NCI-H2107 (cell line): ENCODE measurements at places on chromosomes 1 and 21.

GRCh38 chr1:67690411-67690810 lies 5.4 kb downstream of the GADD45A start:
- no peak for DNase-seq

- no peak for DNase-seq
Measured at GRCh38 chr21:15001113-15001512, 63.7 kb downstream of the NRIP1 start.

GRCh38 chr1:173866413-173867115 lies 1.2 kb downstream of the GAS5 start:
- DNase-seq: no peak

DNA sequence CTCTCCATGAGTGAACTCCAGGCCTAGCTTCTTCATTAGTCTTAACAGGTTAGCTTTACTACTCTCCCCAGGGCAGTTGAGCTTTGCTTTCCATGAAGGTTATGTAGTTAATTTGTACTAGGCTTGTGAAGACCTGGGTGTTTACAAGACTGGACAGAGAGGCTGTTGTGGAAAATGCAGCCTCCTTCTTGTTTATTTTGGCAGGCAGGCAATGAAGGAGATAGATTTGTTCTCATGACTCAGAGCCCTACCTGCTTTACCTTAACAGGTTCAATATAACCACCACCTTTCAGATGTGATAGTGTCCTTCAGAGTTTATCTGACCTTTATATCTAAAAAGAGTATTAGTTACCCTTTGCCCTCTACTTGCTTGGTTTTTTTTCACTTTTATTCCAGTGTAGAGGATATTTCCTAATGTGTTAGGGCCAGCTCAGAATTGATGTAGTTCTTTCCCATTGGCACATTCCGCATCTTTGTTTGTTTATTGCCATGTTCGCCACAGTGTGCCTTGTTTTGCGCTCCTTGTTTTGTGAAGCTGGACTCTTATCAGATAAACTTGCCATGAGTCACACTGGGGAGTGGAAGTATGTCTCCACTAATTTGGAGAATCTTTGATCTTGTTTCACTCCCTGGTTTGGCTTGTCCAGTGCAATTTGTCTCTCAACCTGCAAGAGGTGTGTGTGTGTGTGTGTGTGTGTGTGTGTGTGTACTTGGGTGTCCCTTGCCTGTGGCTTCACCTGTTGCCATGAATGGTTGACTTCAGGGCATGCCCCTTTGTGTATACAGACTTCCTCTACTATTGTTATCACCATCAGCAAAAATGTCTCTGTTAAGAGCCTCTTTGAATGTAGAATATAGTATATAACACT lies 87.4 kb upstream of the MACF1 start:
- no peak for DNase-seq

DNA sequence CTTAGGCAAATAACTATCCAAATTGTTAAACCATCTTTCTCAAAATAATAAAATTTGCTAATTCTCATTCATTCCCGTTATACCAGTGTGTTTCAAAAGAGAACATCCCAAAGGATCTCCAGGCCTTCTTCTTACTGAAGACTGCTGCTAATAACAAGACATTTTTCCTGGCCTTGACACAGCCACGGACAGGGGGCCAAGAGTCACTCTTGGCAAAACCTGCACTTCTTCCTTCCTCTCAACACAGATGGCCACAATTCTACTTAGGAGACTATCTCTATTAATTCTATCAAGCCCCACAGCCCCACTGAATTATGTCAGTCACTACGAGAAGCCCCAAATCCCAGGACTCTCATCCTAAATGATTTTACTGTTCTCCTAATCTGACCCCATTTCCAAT lies 86.0 kb downstream of the EVI5 start:
- DNase-seq: no peak

- DNase-seq: no peak
Measured at GRCh38 chr1:190373705-190374336, 103.8 kb downstream of the BRINP3 start.

DNA sequence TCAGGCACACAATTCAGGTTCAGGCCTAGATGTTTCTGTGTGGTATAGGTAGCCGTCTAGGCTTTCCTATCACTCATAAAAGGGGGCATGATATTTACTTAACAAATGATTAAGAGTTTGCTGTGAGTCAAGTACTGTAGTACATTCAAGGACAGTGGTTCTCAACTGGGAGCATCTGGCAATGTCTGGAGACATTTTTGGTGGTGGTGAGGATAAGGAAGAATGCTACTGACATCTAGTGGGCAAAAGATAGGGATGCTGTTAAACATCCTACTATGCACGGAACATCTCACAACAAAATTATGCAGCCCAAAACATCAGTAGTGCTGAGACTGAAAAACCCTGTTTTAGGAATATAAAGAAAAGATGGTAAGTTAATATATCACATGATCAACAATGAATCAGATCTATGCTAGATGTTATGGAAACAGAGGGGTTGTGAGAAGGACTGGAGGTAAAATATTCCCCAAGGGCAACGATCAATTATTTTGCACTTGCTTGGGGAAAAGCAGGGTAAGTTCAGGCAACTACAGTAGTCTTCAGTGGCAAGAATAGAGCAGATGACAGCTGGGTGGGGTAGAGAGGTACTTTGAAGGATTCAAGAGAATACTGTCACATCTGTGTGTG lies 4.9 kb downstream of the DNTTIP2 start:
- no peak for DNase-seq

DNA sequence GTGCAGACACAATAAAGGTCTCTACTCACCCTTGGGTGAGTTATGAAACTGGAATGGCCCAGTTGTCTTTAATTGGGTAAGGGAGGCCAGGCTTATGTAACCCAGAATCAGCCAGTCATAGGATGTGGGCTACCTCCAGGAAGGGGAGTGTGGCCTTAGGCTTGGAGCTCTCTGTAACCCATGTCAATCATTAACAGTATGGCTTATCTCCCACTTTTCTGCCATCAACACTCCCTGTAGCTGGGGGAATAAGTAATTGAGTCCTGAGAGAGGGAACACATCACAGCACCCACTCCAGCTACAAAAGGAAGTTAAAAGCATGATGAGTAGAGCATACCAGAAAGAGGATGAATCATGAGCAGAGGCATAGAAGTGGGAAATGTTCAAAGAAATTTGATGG lies 327.0 kb upstream of the DUSP10 start:
- DNase-seq: no peak

GRCh38 chr1:63856924-63857323 lies 83.1 kb downstream of the ROR1 start:
- no peak for DNase-seq

GRCh38 chr1:179807691-179808485 lies 64.8 kb downstream of the FAM163A start:
- no peak for DNase-seq

DNA sequence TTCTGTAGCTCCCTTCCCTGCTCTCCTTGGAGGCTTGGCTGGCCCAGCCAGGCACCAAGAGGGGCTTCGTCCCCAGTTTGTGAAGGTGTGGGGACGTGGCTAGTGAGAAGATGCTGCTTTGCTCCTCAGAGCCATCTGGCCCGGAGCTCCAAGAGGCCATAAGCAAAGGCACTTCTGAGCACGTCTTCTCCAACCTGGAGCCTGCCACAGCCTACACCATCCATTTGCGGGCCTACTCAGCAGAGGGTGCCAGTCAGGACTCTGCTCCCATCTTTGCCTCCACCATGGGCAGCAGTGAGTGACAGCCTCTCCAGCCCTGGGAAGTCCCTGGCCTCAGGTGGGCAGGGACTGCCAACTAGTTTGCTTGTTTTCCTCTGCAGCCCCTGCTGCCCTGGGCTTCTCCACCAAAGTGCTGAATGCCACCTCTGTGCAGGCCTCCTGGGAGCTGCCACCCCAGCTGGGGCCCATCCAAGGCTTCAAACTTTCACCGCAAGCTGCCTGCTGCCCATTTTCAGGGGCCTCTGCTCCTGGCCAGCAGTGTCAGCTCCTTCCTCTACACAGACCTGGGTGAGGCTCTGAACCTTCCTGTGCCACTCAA lies 25.9 kb downstream of the SLC27A3 start:
- no peak for DNase-seq

DNA sequence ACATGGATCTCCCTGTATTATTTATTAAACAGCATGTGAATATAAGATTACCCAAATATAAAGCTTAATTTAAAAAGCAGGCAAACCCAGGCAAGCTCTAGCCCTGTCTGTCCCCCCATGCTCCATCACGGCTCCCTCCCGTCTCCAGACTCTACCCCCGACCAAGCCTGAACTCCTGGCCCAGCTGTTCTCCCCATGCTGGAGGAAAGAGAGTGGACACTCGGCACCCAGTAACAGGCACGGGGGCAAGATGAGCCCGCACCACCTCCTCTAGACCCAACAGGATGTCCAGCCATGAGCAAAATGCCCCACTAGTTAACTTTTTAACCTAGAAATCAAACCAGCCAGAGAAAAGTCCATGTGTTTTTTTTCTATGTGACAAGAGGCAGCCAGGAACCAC lies 19.3 kb downstream of the SLC19A1 start:
- DNase-seq: no peak

- no peak for DNase-seq
Measured at GRCh38 chr1:2824999-2825398, 23.5 kb upstream of the TTC34 start.

- no peak for DNase-seq
Measured at GRCh38 chr1:234768569-234769283, 158.7 kb upstream of the IRF2BP2 start.

DNA sequence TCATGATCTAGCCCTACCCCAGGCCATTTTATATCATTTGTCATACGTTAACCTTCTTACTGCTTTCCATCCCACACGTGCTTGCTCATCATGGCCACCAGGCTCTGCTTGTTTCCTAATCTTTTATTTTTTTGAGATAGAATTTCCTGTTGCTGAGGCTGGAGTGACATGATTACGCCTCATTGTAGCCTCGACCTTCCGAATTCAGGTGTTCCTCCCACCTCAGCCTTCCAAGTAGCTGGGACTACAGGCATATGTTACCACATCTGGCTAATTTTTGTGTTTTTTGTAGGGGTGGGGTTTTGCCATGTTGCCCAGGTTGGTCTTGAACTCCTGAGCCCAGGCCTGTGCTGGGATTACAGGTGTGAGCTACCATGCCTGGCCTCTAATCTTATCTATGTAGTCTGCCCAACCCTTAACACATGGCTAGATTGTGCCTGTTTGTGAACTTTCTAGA lies 3.3 kb downstream of the UAP1 start:
- no peak for DNase-seq

DNA sequence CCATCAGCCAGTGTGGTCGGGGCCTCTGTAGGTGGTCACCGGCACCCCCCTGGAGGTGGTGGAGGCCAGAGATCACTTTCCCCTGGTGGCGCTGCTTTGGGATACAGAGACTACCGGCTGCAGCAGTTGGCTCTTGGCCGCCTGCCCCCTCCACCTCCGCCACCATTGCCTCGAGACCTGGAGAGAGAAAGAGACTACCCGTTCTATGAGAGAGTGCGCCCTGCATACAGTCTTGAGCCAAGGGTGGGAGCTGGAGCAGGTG lies 961 bp downstream of the RBM15 start:
- DNase-seq: no peak

GRCh38 chr1:169060919-169061639 lies 45.4 kb upstream of the ATP1B1 start:
- DNase-seq: no peak

GRCh38 chr1:22447621-22448111 lies 4.0 kb upstream of the ZBTB40 start:
- no peak for DNase-seq

DNA sequence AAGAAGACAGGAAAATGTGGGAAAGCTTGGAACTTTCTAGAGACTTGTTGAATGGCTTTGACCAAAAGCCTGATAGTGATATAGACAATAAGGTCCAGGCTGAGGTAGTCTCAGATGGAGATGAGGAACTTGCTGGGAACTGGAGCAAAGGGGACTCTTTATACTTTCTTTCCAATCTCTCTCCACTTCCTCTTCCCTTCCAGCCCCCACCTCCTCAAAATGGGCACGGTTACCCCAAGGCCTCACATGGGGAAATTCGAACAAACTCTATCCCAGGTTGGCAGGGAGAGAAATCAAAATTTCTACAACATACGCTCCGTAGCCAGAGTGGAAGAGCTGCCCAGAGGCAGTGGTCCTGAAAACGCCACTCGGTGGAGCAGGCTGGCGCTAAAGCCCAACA lies 15.2 kb downstream of the PPT1 start:
- DNase-seq: no peak

DNA sequence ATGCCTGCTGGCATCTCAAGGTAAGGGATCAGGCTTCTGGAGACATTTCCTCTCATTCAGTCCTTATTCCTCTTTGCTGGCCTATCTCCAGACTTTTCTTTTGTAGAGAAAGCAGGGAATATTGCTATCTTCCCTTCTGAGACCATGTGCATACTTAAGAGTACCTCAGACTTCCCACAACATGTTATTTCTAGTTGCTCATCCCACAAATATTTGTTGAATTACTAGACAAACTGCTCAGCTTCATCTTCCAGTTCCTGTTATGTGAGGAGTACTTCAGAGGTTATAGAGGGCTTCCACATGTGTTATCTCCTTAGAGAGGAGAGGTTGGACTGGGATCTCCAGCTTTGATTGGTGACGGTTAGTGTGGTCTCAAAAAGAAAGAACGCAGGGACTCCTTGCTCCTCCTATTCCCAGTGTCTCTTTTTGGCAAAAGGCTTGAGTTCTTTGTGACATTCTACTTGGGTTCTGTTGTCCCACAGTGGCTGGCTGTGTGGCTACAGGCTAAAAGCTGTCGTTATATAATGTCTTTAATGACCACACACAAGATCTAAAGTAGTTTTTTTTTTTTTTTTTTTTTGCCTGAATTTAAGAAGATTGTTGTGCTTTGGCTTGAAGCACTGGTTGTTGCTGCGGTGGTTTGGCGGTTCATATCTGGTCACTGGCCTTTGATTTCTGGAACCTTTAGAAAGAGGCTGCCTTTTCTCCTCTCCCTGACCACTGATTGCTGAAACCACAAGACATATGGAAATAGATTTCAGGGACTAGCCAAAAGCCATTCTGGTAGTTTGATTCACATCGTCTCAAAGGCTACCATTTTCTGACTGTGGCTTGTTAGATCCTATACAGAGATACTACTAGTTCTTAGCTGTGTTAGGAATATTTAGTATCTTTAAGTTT lies 78.7 kb downstream of the FGGY start:
- no peak for DNase-seq

GRCh38 chr1:204684571-204685235 lies 835 bp downstream of the LRRN2 start:
- no peak for DNase-seq

GRCh38 chr1:190663962-190664361 lies 186.3 kb upstream of the BRINP3 start:
- DNase-seq: no peak

DNA sequence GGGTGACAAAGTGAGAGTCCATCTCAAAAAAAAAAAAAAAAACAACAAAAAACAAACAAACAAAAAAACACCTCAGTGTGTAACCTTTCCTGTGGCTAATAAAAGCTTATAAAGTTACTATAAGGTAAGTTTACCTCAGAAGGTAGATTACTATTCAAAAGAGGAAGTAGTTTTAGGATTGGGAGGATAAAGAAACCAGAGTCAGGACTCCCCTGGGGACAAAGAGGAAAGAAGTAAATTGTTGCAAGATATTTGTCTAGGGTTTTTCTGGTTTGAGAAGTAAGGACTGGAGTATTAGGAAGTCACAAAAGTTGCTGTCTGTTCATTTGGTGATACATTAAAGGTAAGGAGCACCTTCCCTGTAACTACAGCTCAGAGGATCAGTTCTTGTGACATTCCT lies 23.8 kb upstream of the CENPF start:
- no peak for DNase-seq

- DNase-seq: no peak
Measured at GRCh38 chr1:29675481-29676263, 439.4 kb downstream of the PTPRU start.

GRCh38 chr1:198436276-198436675 lies 104.2 kb downstream of the ATP6V1G3 start:
- DNase-seq: no peak
